ENCODE measurements at places on chromosomes 11 and 22.
A peak's percentile ranks its signal among the peaks of the same experiment; 100 is the strongest.

- no peak for DNase-seq
Observed at GRCh38 chr11:2004466-2004865, 6.8 kb upstream of the H19 start.

- peak; percentile 69 for DNase-seq
Observed at GRCh38 chr22:30291058-30291892, 2.0 kb upstream of the CASTOR1 start.

GRCh38 chr11:128696941-128697340, 3.1 kb downstream of the FLI1 start:
- DNase-seq = no peak

DNA sequence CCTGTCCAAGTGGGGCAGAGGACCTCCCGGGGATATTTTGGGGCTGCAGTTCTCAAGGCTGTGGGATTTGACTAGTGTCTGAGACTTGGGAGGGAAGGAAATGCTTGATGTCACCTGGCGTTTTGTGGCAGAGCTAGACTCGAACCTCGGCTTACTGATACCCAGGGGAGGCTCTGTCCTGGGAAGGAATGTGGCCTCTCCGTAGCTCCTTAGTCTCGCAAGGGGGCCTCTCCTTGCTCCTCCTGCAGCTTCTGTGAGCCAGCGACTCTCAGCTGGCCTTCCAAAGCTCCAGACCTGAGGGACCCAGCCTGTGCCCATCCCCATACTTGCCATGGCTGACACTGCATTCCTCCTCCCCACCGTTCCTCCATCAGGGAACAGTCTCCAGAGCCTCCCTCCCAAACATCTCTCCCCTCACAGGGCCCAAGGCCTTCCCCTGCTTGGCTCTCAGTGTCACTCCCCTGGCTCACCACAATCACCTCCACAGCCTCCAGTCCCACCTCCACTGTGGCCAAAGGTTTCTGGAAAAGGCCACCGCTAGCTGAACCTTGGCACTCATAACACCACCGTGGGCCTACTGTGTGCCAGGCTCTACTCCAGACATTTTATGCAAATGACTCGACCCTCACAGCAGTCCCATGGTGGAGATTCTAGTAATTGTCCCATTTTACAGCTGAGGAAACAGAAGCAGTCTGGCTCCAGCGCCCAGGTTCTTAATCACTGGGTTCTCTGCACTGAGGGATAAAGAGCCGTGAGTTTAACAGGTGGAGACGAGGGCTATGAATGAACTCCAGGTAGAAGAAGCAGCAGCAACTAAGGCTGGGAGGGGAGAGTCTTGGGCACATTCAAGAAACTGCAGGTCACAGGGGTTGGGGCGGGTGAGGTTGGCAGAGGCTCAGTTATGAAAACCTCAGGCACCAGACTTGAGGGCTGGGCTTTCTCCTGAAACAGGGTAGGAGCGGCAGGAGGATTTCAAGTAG, 12.1 kb downstream of the P2RY2 start:
- DNase-seq = no peak

- no peak for DNase-seq
Observed at GRCh38 chr22:40067639-40068038, 72.9 kb downstream of the FAM83F start.

DNA sequence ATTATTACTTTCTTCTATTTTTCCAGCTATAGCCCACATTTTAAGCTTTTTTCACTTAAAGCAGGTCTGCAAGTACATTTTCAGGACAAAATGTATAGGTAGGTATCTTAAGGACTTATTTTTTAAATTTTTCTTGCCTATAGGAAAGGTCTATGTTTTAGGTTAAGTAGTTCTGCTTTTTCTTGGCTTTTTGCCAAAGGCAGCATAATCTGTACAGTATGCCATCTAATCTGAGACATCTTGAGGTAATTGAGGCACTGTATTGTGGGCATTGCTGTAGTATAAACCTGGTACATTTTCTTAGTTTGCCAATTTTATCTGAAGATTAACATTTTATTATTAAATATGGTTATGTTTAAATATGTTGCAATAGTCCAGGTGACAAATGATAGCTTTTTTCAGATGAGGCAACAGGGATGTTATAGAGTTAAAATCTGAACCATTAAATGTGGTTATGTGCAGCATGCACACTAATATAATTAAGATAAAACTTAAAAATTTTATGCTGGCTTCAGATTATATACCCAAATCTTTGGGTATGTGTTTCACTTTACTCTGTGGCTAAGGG, 42.9 kb downstream of the QSER1 start:
- no peak for DNase-seq

DNA sequence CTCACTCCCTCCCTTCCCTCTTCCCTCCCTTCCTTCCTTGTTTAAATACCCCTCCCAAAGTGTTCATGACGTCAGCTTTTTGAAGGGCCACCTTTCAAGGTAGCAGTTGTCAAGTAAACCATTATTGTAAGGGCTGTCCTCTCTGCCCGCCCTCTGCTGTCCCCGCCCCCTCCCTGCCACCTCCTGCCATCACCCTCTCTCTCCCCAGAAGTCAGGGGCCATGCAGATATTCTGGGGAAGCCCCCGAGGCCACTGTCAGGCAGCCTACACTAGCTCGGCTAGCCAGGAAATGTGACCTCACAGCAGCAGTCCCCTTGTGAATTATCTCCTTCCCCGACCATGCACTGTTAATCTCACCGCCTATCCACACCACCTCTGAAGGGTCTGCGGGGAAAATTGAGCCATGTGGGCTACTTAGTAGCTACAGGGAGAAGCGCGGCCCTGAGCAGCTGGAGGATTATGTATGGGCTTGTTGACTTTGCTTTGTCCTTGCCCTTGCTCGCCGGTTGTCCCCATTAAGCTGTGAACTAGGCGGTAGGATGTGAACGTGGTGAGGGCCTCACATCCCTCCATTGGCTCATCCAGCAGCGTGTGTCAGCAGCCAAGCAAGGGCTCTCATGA, 42.1 kb upstream of the ATXN10 start:
- no peak for DNase-seq

DNA sequence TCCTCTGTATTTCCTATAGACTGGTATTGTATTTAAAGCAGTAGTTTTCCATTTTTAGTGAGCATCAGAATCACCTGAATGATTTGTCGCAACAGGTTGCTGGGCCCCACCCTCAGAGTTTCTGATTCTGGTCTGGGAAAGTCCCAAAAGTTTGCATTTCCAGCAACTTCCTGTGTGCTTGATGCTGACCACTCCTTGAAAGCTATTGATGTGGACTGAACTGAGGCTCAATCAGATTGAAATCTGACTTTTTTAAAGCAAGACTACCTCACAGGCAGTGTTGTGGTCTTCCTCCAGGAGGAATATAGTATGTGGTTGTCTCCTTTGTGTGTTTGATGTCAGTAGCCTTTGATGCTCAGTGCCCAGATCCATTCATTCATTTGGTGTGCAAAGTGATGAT, 17.2 kb upstream of the MPZL2 start:
- DNase-seq = no peak

DNA sequence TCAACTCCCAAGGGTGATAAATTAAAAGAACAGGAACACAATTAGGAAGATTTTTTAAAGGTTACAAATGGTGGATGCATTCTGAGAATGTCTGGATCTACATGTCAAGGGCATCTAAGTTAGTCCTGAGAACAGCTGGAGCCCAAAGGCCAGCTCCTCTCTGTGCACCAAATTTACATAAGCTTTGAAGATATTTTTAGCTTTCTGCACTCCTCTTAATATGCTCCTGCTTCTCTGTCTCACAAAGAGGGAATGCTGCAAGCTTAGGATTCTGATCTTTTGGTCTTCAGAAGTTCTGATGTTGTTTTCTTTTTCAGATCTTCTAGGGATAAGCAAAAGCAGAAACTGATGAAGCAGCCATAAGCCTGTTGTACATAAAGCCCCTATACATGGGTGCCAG, 309.8 kb upstream of the NCAM1 start:
- no peak for DNase-seq

DNA sequence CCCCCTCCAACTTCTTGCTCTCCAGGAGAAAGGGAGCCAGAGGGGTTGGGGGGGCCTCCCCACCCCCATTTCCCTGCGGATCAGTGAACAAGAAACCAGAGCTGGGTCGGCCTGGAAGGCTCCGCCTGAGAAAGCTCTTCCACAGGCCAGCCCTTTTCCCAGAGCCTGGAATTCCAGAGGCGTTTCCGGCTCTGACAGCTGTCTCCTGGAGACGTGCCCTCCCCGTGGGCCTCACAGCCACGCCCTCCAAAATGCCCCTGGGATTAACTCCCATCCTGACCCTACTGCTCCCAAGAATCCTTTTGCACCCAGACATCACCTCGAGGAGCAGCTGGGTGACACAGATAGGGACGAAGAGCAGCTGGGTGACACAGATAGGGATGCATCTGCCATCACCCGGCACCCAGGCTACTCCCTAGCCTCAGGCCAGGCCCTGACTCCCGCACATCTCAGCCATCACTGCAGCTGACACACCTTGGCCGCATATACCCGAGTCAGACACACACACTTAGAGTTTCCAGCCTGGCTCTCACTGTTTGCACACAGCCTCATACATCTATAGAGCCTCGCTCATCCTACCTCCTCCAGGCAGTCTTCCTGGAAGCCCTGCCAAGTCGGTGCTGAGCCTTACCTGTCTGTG, 7.6 kb upstream of the CDC42EP1 start:
- DNase-seq = peak; percentile 84

DNA sequence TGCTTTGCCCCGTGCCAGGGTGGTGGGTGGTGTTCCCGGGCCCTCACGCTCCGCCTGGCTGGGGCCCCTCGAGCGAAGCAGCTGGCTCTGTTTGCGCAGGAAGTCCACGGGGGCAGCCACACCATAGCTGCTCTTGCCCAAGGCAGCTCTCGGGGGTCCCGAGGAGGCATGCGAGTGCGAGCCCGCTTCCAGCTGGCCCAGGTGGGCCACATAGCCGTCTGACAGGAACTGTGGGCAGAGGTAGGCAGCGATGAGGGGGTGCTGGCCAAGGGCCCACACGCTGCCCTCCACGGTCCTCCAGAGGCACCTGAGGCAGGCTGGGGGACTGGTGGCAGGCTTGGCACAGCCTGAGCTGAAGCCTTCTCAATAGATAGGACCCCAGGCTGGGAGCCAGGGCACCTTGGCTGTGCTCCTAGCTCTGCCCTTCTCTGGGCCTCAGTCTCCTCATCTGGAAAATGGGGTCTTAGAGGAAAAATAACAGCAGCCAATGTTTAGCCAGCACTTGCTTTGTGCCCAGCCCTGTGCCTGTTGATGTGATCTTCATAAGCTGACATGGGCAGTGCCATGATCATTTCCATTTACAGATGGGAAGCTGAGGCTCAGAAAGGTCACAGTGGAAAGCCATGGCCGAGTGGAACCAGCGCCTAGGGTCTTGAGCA, 9.4 kb downstream of the AIP start:
- no peak for DNase-seq

DNA sequence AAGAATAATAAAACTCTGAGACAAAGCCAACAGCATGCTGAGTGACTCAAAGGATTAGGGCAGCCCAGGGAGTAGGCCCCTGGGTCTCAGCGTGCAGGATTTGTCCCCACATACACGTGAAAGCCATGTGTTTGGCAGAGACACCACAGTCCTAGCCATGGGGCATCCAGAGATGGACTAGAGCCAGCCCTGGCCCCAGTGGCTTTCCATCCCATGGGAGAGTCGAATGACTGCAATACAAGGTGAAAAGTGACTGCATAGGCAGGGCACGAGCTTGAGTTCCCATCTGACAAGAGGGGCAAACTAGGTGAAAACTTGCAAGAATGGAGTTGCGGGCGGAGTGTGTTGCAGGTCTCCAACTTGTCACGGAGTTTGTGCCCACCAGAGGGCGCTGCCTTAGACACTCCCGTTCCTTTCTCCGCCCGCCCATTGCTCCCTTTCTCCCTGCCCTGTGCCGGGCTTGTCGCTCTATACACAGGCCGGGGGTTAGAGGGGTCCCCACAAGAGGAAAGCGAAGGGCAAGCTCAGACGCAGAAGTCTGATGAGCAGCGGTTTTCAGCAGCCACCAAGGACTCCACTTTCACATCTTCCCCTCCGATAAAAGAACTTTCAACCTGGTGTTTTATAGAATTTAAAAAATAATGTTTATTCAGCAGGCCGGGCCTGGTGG, 24.2 kb downstream of the TSKU start:
- peak; percentile 82 for DNase-seq

GRCh38 chr11:72189455-72190250, 2.3 kb upstream of the FOLR1 start:
- DNase-seq = no peak

- DNase-seq = no peak
Observed at GRCh38 chr22:19559324-19559811, 35.2 kb upstream of the CLDN5 start.

GRCh38 chr11:76768909-76769560, 14.1 kb upstream of the TSKU start:
- DNase-seq = peak; percentile 81

DNA sequence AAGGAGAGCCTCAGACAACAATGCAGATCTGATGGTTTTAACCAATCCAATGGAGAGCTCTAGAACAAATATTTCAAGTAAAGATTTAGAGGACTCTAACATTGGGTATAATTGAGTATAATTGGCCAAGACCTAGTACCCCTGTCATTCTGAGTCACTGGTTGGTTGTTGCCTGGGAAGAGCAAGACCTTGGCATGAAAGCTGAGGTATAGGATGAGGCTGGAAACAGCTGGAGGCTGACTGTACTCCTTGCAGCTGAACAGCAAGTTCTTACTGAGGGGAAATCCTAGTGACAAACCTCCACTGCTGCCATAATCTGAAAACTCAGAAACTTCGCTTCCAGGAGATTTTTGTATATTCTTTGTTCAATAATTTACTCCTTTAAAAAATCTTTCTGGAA, 54.3 kb upstream of the MUC15 start:
- DNase-seq = no peak

GRCh38 chr22:50474710-50475651, at the start of gene SBF1:
SBF1 (minus strand) TSS chr22:50475035; CDS start chr22:50474840, 195 bp downstream.
- DNase-seq = peak; percentile 89

DNA sequence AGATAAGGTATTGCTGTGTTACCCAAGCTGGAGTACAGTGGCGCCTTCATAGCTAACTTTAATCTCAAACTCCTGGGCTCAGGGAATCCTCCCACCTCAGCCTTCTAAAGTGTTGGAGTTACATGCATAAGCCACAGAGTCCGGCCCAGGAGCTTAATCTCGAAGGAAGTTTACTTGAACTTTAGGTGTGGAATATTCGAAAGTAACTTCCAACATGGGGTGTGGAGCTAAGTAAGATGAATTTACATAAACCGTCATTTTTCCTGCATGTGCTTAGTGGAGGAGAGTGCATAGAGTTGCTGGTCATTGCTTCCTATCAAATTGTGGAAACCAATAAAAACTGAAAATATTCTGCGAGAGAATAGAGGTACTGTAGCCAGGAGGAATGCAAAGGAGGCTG, 1.5 kb downstream of the ATG13 start:
- DNase-seq = no peak

DNA sequence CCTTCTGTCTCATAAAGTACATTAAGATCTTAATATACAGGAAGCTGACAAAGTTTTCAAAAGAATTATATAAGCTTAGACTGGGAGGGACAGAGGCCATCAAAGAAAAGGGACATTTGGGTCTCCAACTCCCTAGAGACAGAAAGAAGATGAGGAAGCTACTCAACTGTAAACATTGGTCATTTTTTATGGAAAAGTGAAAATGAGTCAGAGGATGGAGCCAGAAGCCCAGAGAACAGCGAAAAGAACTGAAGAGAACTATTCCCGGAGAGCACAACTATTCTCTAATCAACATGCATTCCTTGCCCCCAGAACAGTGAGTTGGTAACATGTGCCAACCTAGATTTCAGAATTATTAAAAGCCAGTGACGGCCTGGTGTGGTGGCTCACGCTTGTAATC, 779.3 kb downstream of the DLG2 start:
- no peak for DNase-seq
